Stimulated activated CD8-positive, alpha-beta memory T cell treated with anti-CD3 and anti-CD28 coated beads, Interleukin-4, amount 100 ng/mL, for 48 hours (primary cell): ENCODE measurements at places on chromosomes 5 and 9.

DNA sequence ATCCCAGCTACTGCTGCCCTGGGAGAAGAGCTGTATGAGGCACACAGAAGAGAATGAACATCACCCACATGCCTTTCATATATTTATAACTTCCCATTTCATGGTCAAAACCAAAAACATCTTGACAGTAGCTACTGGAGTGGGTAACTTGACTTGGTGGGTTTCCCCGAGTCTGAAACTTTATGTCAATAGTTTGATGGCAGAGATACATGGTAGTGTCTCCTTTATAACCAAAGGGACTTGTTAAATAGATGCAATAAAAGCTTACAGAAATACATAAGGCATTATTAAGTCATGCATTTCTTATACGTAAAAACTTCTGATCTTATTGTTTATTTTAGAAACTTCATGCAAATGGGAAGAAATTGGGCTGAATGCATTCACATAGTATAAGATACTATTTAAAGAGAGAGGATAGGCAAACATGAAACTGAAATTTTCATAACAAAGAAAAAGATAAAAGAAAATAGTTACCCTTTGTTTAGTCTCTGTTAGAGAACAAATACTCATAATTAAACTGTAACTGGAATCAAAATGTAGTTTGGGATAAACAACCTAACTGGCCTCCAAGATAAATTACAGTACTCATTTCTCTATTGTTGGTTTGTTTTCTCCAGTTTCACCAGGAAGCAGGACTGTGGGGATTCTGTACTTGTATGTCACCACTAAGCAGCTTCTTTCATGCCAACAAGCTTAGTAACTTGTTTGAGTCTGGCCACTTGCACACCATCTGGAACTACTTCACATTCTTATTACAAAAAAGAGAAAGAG is 459.3 kb upstream of the MEF2C start:
- no peak for DNase-seq

- DNase-seq, result no peak
Observed at GRCh38 chr5:138339464-138339863, 1.4 kb downstream of the FAM53C start.

GRCh38 chr5:72036951-72037350 is 70.3 kb upstream of the MAP1B start:
- DNase-seq, result no peak

- DNase-seq, result no peak
Observed at GRCh38 chr5:57695179-57695578, 212.6 kb upstream of the ACTBL2 start.

DNA sequence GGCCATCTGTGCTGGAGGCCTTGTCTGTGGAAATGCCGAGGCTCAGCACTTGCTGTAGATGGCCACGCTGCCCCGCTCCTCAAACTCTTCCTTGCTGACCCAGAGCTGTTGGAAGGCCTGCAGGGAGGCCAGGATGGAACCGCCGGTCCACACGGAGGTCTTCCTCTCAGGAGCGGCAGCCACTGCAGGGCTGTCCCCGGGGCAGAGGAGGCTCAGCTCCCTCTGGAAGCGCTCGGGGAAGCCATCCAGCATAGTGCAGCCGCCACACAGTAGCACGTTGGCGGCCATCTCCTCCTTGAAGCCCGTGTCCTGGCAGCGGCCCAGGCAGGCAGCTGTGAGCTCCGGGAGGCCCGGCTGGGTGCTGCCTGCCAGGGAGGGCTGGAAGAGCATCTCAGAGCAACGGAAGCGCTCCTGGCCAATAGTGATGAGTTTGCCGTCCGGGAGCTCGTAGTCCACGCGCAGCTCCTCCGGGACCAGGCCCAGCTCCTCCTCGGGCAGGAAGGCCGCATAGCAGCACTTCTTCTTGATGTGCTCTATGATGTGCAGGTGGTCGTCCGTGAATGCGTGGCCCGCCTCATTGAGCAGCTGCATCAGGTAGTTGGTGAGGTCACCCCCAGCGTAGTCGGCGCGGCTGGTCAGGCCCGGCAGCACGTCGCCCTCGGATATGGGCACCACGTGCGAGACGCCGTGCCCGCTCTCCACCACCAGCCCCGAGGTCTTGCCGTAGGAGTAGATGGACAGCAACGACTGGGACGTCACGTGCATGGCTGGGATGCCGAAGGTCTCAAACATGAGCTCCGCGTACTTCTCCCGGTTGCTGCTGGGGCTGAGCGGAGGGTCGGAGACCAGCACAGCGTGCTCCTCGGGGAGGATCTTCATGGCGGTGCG is 901 bp downstream of the ACTL7B start:
- no peak for DNase-seq

- DNase-seq, result no peak
Observed at GRCh38 chr9:77125665-77126064, 51.7 kb upstream of the VPS13A start.

- DNase-seq, result no peak
Observed at GRCh38 chr9:137126786-137127185, 12.2 kb upstream of the GRIN1 start.

DNA sequence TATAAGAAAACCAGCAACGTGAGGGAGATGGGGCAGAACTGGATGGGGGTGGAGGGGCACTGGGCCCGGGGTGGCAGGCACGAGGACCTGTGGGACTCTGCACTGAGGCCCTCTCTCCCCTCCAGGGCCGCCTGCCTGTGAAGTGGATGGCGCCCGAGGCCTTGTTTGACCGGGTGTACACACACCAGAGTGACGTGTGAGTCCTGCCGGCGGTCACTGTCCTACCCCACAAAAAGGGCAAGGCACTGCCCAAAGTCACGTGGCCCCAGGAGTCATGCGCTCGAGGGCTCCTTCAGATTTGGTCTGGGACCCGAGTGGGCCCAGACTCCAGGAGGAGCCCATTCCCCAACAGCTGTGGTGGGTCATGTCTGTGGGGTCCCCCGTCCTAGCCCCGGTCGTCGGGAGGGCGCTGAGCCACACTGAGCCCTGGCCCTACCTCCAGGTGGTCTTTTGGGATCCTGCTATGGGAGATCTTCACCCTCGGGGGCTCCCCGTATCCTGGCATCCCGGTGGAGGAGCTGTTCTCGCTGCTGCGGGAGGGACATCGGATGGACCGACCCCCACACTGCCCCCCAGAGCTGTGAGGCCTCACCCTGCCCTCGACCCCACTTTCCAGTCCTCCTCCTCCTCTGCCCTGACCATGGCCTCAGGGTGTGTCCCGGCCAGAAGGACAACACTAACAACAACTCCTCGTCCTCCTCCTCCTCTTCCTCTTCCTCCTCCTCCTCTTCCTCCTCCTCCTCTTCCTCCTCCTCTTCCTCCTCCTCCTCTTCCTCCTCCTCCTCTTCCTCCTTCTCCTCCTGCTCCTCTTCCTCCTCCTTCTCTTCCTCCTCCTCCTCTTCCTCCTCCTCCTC is 9.7 kb downstream of the FGFR4 start:
- no peak for DNase-seq

DNA sequence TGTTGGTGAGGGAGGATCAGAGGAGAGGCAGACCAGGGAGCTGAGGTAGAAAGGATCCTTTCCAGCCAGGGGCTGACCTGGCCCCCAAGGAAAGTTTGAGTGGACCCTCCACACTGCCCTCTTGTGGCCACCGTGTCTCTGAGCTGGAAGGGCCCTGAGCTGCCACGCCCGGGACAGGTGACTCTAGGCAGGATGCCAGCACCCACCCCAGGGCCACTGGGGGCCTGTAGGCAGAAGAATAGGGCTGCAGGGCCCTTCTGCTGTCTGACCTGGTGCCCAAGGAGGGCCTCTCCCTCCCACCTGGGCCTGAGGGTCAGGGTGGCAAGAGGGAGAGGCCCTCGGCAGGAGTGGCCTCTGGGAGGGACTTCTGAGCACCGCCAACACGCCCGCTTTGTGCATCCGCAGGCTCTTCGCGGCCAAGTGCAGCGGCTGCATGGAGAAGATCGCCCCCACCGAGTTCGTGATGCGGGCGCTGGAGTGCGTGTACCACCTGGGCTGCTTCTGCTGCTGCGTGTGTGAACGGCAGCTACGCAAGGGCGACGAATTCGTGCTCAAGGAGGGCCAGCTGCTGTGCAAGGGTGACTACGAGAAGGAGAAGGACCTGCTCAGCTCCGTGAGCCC is 76.8 kb downstream of the LMX1B start:
- DNase-seq, result peak; percentile 81

DNA sequence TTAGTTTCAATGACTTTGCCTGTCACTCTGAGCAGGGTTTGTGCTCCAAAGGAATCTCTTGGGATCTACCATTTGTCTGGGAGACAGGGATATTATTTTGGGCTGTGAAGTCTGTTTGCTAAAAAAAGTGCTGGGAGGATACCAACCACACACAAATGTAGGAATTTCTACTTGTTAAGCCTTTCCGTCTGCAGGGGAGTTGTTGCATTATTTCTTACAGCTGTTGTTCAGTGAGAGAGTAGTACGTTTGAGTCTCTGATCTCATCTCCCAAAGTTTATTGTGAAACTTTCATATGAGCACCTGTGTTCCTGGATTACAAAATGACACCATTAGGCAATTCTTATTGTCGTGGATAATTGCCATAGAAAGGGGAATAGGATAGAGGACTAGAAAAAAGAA is 78.3 kb upstream of the SEMA6A start:
- no peak for DNase-seq

- no peak for DNase-seq
Observed at GRCh38 chr5:106127985-106128384, 1542.8 kb downstream of the EFNA5 start.

DNA sequence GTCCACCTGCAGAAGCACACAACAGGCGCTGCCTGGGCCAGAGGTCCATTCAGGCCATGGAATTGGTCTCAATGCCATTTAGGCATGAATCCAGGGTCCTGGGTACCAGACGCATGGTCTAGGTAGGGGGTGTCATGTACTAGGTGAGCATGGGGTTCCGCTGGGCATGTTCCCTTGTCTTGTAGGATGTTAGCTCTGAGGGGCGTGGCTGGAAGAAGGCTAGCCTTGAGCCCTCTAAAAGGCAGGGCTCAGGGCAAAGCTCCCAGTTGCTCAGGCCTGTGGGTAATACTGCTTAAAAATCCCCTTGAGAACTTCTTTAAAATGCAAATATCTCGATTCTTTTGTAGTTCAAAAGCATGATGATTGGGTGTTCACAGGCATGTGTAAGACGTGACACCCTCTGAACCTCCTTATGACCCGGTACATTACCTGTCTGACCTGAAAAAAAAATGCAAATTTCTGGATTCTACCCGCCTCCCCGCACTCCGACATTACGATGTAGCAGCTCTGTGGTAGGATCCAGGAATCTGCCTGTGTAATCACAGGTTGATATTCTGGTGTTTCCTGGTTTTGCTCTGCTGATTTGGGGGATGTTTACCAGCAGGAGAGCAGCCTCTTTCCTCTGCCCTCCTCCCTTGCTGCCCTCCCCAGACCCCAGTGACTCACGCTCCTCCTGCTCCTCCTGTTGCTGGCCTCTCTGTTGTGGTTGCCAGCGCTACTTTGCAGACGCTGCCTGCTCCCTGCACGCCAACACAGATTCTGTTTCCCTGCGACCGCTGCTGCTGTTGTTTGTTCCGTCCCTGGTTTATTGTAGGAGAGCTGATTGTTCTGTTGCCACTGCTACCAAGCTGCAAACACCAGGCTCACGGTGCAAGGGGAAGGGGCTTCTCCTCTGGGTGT is 5.7 kb downstream of the TMC1 start:
- DNase-seq, result peak; percentile 81

GRCh38 chr5:116640236-116640635 is 65.6 kb upstream of the SEMA6A start:
- DNase-seq, result no peak

DNA sequence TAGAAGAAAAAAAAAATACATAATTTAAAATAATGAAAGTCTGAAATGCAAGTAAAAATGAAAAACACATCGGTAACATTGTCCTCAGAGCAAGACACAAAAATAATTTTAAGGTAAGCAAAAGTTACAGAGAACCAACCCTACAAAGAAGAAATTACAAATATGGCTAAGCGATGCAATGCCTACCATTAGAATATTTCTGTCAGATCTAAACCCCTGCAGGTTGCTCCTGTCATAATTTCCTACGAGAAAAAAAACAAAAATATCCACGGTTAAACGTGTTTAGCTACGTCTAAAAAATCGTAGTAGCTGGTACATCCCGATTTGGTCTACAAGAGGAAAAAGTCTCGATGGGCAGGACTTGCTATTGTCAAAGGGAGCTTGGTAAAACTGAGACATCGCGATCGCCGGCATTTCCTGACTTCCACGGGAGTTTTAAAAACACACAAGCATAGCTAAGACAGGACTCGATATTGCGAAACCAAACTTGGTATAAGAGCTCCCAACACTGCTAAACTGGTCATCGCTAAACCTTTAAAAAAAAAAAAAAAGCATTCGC is 1.1 kb upstream of the ANXA2R start:
- DNase-seq, result no peak

- no peak for DNase-seq
Observed at GRCh38 chr9:123753016-123753415, 176.9 kb downstream of the DENND1A start.

DNA sequence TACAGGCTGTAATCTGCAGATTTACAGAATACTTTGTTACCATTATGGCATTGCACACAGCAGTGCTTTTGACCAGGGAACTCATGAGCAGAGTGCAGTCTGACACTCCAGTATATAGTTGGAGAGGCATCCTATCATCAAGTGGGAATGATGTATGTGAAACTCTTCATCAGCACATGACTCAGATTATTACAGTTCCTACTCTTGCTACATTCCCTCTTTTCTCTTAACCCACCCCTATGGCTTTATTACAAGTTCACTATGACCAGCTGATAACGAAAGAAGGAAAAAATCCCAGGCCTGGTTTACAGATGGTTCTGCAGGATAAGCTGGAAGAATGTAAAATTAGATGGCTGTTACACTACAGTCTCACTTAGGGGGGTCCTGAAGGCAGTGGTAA is 385.9 kb downstream of the RASEF start:
- DNase-seq, result no peak

- peak; percentile 77 for DNase-seq
Observed at GRCh38 chr5:76542887-76543690, 80.1 kb downstream of the F2RL2 start.

DNA sequence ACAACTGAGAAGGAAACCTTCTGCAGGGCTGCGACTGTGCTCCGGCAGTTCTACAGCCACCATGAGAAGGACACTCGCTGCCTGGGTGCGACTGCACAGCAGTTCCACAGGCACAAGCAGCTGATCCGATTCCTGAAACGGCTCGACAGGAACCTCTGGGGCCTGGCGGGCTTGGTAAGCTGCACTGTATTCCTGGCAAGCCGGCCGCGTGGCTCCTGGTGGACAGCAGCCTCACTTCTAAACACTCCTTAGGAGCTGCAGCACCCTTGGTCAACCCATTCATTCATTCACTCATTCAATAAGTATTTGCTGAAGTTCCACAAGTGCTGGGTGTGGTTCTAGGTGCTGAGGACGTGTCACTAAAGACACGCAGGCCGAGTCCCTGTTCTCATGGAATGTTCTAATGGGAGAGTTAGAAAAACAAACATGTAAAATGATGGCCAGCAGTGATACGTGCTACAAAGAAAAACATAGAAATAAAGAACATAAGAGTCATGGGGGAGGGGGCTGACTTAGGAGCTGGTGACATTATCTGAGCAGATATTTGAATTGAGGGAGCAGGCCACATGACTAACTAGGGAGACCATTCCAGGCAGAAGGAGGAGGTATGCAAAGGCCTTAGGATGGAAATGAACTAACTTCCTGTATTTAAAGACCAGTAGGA is 6.1 kb downstream of the IL4 start:
- no peak for DNase-seq

GRCh38 chr5:97171703-97172102 is 11.3 kb downstream of the RIOK2 start:
- no peak for DNase-seq
